Activated T-cell treated with anti-CD3 and anti-CD28 coated beads for 1 hour (primary cell): ENCODE measurements at places on chromosomes 2 and 18.
A peak's percentile ranks its signal among the peaks of the same experiment; 100 is the strongest.

GRCh38 chr18:11995445-11996189 lies 14.3 kb downstream of the IMPA2 start:
- peak; percentile 54 for DNase-seq

GRCh38 chr18:62152844-62153243 lies 34.0 kb downstream of the PIGN start:
- DNase-seq, result no peak

DNA sequence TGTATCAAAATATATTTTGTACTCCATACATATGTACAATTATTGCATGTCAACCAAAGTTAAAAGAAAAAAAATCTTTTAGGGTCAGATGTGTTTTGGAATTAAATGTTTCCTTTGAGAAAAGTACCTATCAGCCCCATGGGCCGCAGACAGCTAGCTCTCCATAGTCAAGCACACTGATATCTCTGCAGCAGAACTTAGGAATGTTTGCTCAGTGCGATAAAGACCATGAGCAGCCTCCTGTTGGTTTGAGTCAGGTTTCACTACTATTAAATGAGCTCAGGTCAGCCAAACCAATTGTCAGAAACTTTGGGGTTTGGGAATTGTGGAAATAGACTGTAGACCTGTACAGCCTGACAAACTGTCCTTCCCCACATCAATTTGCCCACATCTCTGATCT lies 33.7 kb downstream of the LCT start:
- DNase-seq, result no peak

DNA sequence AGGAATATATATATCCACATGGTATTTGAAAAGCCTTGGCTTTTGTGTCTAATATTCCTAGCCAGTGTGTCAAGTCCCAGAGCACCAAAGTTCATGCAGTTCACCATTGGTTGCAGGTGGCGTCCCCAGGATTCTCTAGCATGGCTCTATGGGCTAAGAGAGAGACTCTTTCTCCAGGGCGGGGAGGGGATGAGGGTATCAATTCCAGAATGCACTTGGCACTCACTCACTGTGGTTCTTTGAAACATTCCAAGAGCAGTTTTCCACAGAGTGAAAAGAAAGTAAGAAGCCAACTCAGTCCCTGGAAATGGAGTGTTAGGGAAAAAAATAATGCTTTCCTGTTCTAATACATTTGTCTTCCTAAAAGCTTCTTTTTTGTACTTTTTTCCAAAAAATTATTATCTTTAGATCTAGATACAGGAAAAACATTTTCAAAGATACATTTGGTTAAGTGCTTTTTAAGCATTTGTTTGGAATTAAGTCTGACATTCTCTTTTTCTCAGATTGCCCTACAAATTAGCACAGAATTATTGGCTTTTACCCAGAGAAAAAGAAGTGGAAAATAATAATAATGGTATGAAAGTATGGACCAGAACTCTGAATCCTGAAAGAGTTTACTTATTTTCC lies 239.9 kb downstream of the PAX3 start:
- DNase-seq, result no peak

DNA sequence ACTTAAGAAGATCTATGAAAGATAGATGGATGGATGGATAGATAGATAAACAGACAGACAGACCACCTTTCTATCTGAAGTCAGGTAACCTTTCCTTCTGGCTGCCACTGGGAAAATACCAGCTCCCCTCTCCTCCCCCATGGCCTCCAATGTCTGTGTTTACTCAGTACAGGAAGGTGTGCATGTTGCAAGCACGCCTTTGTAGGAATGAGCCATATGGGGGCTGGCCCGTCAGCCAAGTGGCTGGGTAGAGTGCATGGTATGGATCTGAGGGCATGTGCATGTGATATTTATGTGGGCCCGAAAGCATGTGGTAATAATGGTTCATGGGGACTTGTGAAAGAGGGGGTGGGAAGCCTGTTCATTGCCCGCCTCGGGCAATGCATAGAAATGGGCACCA lies 109.2 kb upstream of the FZD7 start:
- no peak for DNase-seq

DNA sequence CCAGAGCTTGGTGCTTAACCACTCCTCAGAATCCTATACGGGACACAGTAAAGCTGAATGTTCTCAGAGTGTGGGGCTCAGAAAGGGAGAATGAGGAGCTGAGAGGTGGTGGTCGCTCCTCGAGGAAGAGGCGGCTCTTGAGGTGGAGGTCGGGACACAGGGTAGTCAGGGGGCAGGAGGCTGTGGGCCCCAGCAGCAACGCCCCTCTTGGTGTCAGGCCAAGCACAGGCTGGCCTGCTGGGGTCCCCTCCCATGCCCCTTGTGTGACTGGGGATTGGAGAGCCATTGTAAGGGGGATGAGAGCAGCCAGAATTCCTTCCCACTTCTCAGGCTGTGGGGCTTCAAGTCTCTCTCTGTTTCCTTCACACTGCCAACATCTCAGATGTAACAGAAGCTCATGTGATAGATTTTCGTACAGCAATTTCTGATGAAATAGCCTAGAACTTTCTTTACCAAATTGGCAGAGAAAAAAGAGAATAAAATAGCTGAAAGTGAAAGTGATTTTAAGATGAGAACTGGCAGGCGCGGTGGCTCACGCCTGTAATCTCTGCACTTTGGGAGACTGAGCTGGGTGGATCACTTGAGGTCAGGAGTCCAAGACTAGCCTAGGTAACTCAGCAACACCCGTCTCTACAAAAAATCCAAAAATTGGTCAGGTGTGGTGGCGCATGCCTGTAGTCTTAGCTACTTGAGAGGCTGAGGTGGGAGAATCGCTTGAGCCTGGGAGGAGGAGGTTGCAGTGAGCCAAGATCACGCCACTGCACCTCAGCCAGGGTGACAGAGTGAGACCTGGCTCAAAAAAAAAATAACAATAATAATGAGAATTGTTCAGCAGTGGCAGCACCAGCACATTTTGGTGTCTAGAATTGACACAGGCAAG lies 61.1 kb upstream of the RPL31 start:
- no peak for DNase-seq

- no peak for DNase-seq
Observed at GRCh38 chr18:8766559-8767293, 61.4 kb downstream of the MTCL1 start.

- DNase-seq, result no peak
Observed at GRCh38 chr18:35104391-35105051, 63.3 kb downstream of the MAPRE2 start.

DNA sequence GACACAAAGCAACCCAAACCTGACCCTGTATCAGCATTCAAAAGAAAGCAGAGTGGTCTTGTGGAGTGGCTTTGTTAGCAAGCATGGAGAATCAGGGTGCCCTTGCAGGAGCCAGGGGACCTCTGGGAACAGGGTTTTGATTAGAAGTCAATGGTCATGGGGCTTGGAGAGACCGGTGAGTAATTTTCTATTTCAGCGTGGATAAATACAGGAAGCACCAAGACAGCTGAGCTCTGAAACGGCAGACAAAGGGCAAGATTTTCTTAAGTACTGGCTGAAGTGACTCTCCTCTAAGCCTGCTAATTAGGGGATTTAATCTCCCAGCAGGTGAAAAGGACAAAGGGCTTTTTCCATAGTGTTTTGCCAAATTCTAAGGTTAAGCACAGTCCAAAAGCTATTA lies 78.0 kb upstream of the GAREM1 start:
- DNase-seq, result no peak

GRCh38 chr2:74347742-74348141 lies 4.5 kb upstream of the SLC4A5 start:
- DNase-seq, result no peak

DNA sequence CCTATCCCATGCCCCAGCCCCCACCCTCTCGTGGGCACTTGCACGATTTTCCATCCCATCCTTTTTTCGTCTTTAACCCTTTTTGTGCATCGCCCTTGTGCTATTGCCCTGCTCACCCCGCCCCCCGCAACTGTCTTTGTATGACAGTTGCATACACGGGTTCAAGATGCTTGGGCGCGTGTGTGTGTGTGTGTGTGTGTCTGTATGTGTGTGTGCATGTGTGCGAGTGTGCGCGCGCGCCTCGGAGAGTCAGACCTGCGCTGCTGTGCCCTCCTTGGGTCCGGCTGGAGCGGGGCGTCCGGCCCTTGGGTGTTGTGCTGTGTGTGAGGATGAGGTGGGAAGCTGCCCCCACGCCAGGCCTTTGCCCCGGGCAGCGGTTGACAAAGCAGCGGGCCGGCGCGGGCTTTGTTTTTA lies 230.7 kb downstream of the HAUS1 start:
- DNase-seq, result no peak

DNA sequence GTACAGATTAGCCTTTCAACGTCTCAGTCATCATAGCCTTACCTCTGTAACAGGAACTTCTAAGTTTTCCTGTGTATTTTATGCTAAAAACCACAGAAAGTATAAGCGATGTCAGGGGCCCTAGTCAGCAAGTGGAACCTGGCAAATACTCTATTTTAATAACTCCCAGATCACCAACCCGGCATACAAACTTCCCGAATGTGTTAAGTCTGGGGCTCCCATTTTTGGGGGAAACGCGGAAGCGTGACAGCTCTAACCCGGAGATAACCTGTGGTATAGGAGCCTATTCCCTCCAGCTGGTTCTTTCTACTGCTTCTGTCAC lies 574 bp downstream of the NIFK start:
- no peak for DNase-seq

GRCh38 chr2:204274991-204275390 lies 270.3 kb upstream of the PARD3B start:
- no peak for DNase-seq

DNA sequence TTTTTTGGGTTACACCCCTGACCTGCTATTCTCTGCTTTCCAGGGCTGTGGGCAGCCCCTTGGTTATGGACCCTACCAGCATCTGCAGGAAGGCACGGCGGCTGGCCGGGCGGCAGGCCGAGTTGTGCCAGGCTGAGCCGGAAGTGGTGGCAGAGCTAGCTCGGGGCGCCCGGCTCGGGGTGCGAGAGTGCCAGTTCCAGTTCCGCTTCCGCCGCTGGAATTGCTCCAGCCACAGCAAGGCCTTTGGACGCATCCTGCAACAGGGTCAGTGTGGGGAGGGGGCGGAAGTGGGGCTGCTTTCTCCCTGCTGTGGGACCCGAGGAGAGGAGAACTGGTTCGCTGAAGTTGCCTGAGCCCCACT lies 9.7 kb upstream of the WNT10A start:
- DNase-seq, result no peak

DNA sequence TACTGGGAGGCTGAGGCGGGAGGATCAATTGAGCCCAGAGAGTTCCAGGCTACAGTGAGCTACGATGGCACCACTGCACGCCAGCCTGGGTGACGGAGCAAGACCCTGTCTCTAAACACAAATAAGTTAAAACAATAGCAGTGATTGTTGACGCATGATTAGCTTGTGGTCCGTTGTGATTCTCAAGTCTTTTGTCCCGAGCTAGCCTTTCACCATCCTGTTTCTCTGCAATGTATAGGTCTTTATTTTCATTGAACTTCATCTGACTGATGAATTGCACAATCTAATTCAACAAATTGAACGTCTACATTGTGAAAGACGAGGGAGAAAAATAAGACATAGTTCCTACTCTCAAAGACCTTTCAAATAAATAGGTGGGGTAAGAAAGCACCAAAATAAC lies 8.8 kb upstream of the FZD7 start:
- no peak for DNase-seq

DNA sequence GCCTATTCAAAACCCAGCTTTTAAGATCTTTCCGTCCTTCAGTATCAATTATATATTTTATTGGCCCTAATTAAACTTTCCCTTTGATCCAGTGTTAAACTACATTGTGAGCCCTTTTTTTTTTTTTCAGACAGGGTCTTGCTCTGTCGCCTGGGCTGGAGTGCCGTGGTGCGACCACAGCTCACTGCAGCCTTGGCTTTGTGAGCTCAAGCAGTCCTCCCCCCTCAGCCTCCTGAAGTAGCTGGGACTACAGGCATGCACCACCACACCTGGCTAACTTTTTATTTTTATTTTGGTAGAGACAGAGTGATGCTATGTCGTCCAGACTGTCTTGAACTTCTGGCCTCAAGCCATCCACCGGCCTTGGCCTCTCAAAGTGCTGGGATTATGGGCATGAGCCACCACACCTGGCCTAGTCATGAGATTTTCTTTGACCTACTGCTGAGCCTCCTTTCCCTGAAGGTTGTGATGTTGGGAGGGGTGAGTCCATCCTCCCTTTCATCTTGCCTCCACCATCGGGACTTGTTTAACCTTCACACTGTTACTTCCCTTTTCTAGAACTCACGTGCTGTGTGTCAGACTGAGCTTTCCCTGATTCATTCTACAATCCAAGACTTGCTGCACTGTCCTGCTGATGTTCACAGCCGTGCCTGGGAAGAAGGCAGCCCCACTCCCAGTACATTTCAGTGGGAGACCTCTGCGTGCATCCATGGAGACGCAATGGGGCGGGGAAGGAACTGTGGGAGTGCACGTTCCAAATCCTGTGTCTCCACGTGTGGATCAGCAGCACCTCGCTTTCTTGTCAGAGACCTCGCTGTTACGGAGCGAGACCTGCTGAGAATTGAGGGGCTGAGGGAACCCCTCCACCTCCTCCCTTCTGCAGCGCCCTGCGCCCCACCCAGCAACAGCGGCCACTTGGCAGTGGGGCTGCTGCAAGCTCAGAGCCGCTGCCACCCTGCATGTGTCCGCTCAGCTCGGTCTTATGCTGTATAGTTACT lies 10.8 kb downstream of the OXER1 start:
- DNase-seq, result no peak

DNA sequence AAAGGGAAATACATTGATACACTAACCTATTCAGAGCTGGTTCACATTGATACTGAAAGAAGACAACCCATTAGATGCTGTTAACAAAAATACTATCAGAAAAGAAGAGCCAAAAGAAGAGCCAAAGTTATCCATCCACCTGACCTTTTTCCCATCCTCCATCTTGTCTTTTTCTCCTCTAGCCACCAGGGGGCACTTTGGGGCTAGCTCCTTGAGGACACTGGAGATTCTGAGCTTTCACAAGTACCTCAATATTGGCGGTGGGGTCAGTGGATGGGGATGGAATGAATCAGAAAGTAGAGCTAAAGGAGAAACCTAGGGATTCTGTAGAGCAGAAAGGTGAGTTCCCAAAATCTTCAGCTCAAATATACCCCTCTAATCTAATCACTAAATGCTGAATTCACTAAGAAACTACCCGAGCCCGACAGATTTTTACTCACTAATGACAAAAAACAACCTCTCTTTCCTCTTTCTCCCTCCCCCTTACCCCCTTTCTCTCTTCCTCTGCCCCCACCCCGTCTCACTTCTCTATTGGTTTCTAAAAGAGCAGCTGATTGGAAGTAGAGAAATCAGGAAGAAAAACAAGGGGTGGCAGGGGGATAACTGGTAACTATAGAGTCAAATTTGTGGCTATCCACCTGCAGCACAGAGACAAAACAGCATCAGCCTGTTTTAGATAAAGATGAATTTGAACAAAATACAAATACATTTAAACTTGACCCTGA lies 203.3 kb downstream of the TCF4 start:
- DNase-seq, result no peak

DNA sequence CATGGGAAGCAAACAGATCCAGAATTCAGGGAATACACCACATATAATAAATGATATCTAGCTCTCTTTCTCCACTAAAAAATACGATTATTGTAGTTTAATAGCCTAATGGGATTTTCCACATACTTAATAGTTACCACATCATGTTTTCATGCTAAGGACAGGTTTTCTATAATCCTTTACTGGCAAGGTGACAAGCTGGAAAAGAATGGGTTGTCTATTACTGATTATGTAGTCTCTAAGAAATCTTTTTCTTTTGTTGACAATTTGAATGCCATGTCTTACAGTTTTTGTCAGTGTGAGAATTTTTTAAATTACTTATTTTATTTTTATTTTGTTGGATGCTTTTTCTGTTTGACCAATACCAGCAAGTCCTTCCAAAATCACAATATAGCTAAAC lies 177.8 kb downstream of the GALNT13 start:
- DNase-seq, result no peak

- no peak for DNase-seq
Observed at GRCh38 chr2:107276034-107276433, 390.1 kb upstream of the ST6GAL2 start.
